ENCODE measurements at places on chromosomes 2 and 18. TPM values are rescaled to one million over a fixed set of nuclear protein-coding genes. Genes with fewer than 3 reads are reported as not detected.

DNA sequence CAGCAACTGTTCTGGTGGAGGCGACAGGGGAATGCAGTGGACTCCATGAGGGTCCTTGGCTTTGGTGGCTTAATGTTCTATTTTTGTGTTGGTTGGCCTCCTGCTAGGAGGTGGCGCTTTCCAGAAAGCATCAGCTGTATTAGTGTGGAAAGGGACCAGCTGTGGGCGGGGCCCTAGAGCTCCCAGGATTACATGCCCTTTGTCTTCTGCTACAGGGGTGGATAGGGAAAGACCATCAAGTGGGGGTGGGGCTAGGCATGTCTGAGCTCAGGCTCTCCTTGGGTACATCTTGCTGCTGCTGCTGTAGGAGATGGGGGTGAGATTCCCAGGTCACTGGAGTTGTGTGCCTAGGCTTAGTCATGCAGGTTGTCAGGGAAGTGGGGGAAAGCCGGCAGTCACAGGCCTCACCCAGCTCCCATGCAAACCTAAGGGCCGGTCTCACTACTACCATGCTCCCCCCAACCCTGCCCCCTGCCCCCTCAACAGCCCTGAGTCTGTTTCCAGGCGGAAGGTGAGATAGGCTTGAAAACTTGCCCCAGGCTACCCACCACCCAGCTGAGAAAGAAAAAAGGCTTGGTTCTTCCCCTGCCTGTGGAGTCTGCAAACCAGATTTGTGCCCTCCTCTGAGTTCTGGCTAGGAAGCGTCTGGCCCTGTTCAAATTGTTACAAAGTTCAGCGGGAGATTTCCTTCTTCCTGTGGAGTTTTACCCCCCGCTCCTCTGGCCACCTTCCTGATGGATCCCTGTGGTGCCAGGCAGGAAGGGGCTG is 141.3 kb upstream of the LYPD1 start:
- DNase-seq: no peak

GRCh38 chr2:11835403-11835802 is 89.0 kb downstream of the LPIN1 start:
- DNase-seq: no peak

GRCh38 chr2:190098851-190099250 is 36.3 kb upstream of the MSTN start:
- no peak for DNase-seq

IL1RN gene
- 0.69 TPM for polyA plus RNA-seq

TFPI gene
- polyA plus RNA-seq: 49.6 TPM
